Activated naive CD4-positive, alpha-beta T cell treated with anti-CD3 and anti-CD28 coated beads for 36 hours (primary cell): ENCODE measurements at places on chromosomes 16 and 17. TPM values are rescaled to one million over a fixed set of nuclear protein-coding genes. Genes with fewer than 3 reads are reported as not detected.

DNA sequence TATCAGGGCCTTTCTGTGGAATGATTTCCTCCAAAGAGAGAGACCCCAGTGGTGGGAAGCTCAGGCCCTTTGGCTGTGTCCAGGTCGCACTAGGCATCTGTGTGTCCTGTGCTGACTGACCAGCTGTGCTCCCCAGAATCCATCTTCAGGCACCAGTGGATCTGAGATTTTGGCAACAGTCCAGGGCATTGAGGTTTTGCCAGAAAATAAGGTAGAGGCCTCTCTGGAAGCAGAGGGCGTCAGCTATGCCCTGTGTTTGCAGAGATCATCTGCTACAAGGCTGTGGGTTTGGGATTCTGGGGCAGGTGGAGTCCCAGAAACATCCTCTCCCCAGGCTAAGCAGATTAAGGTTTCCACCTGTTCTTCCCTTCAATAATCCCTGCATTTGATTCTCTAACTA, 57.5 kb upstream of the TOB1 start:
- no peak overlapping the region for H3K4me3 ChIP-seq
- H3K4me1 ChIP-seq = peaks cover 28% of the 10 kb centered on the region
- no peak overlapping the region for H3K27ac ChIP-seq
- no peaks in the 10 kb centered on the region for H3K27me3 ChIP-seq
- no peaks in the 10 kb centered on the region for H3K36me3 ChIP-seq

GRCh38 chr16:76293980-76294379, 16.8 kb downstream of the CNTNAP4 start:
- no peaks in the 10 kb centered on the region for H3K4me1 ChIP-seq
- no peaks in the 10 kb centered on the region for H3K36me3 ChIP-seq
- H3K4me3 ChIP-seq = no peak overlapping the region
- DNase-seq = no peak

- no peak overlapping the region for H3K27ac ChIP-seq
- H3K36me3 ChIP-seq = no peaks in the 10 kb centered on the region
- H3K4me1 ChIP-seq = peaks cover 3% of the 10 kb centered on the region
- no peak overlapping the region for H3K4me3 ChIP-seq
Measured at GRCh38 chr17:19568016-19568350, 34.3 kb downstream of the SLC47A1 start.

GRCh38 chr16:77610496-77610895, 111.8 kb upstream of the NUDT7 start:
- H3K36me3 ChIP-seq = no peaks in the 10 kb centered on the region
- no peak for DNase-seq
- H3K4me3 ChIP-seq = no peak overlapping the region
- no peaks in the 10 kb centered on the region for H3K4me1 ChIP-seq
- peaks cover 16% of the 10 kb centered on the region for H3K27me3 ChIP-seq

- no peak for DNase-seq
- peaks cover 22% of the 10 kb centered on the region for H3K36me3 ChIP-seq
- H3K27ac ChIP-seq = no peak overlapping the region
- H3K27me3 ChIP-seq = no peaks in the 10 kb centered on the region
- H3K4me1 ChIP-seq = peaks cover 28% of the 10 kb centered on the region
Measured at GRCh38 chr17:7348478-7349242, 3.3 kb upstream of the KCTD11 start.

GRCh38 chr16:56048425-56049105, 142.7 kb upstream of the GNAO1 start:
- no peaks in the 10 kb centered on the region for H3K36me3 ChIP-seq
- H3K4me3 ChIP-seq = no peak overlapping the region
- H3K4me1 ChIP-seq = no peaks in the 10 kb centered on the region

DNA sequence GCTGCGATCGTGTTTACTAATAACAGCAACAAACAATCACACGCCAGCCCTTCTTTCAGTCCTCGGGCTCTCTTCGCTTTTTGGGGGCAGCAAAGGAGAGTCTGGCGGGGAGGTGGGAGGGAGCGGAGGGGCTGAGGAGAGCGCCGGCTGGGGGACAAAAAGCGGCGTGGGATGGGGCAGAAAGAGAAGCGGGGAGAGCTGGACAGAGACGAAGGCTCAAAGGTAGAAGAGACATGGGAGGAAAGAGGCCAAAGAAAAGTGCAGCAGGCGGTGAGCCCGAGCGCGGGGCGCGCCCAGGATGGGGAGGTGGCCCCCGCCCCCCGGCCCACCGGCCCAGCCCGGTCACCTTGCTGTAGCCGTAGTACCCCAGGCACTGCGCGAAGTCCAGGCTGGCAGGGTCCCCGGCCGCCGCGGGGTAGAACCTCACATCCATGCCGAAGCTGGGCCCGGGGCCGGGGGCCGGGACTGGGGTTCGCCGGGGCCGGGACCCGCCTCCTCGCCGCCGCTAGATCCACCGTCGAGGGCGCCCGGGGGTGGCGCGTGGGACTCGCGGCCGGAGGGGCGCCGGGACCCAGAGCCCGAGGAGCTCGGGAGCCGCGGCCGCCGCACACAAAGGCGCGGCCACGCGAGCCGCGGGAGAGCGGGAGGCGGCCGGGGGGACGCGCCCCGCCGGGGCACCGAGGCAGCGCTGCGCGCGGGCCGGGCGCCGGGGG, 496 bp downstream of the TOX3 start:
- peaks cover 52% of the 10 kb centered on the region for H3K27me3 ChIP-seq
- H3K27ac ChIP-seq = no peak overlapping the region
- H3K36me3 ChIP-seq = peaks cover 2% of the 10 kb centered on the region
- DNase-seq = no peak

DNA sequence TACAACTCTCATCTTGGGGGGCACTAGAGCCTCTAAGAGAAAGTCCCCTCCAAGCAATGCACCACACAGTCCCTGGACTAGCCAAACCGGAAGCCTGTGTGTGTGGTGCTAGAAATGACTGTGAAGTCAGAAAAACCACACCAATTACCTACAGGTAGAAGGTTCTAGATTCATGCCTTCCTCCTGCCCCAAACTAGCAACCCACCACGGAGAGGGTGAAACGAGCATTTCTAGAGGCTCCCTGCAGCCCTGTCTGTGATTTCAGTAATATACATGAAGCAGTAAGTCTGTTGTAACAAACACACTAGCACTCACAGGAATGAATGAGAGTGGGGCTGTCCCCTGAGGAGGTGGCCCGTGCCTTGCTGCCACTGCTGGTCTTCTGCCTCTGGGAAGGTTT, 13.6 kb downstream of the ZFHX3 start:
- H3K27me3 ChIP-seq = peaks cover 16% of the 10 kb centered on the region
- H3K36me3 ChIP-seq = no peaks in the 10 kb centered on the region
- H3K4me1 ChIP-seq = peaks cover 12% of the 10 kb centered on the region
- H3K27ac ChIP-seq = no peak overlapping the region

- no peaks in the 10 kb centered on the region for H3K27me3 ChIP-seq
- no peak overlapping the region for H3K27ac ChIP-seq
- no peak overlapping the region for H3K4me3 ChIP-seq
- DNase-seq = no peak
- H3K4me1 ChIP-seq = peaks cover 13% of the 10 kb centered on the region
- peaks cover 2% of the 10 kb centered on the region for H3K36me3 ChIP-seq
Measured at GRCh38 chr16:88665570-88665969, 2.7 kb upstream of the MVD start.

DNA sequence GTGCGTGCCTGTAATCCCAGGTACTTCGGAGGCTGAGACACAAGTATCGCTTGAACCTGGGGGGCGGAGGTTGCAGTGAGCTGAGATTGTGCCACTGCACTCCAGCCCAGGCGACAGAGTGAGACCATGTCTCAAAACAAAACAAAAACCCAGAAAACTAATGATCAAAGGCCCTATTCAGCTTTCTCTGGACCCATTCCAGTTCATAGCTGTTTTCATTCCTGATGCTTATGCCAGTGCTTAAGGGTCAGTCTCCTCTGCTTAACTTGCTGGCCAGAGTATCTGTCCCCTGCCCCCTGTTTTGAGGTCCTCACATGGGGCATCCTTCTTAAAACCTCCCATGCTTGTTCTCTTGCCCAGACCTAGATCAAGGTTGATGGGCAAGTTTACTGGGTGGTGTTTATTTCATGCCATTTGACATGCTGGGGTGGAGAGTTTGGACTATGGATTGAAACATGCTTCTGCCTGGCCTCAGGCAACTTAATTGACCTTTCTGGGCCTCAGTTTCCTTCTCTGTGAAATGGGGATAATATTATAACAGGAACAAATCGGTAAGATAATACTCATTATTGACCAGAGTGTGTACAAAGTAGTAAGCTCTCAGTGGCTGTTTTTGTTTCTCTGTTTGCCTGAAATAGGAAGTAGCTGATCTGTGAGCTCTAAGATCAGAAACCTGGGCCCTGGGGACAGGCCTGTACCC, 369.8 kb downstream of the CPPED1 start:
- no peak overlapping the region for H3K27ac ChIP-seq
- no peak for DNase-seq
- no peaks in the 10 kb centered on the region for H3K27me3 ChIP-seq
- H3K4me1 ChIP-seq = peaks cover 25% of the 10 kb centered on the region
- peaks cover 5% of the 10 kb centered on the region for H3K36me3 ChIP-seq

DNA sequence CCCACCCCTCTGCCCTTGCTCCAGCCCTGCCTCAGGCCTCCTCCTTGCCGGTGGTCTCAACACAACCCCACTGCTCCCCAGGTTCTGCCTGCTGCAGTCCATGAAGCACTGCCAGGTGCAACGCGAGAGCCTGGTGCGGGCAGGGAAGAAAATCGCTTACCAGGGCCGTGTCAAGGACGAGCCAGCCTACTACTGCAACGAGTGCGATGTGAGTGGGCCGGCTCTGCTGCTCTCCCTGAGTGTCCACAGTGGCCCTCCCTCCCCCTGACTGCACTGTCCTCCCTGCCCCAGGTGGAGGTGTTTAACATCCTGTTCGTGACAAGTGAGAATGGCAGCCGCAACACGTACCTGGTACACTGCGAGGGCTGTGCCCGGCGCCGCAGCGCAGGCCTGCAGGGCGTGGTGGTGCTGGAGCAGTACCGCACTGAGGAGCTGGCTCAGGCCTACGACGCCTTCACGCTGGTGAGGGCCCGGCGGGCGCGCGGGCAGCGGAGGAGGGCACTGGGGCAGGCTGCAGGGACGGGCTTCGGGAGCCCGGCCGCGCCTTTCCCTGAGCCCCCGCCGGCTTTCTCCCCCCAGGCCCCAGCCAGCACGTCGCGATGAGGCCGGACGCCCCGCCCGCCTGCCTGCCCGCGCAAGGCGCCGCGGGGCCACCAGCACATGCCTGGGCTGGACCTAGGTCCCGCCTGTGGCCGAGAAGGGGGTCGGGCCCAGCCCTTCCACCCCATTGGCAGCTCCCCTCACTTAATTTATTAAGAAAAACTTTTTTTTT, 1.8 kb upstream of the TMEM88 start:
- H3K4me3 ChIP-seq = no peak overlapping the region
- peaks cover 52% of the 10 kb centered on the region for H3K4me1 ChIP-seq
- DNase-seq = no peak
- H3K27ac ChIP-seq = no peak overlapping the region
- H3K36me3 ChIP-seq = peaks cover 32% of the 10 kb centered on the region

- peaks cover 35% of the 10 kb centered on the region for H3K36me3 ChIP-seq
- H3K27ac ChIP-seq = no peak overlapping the region
- H3K4me3 ChIP-seq = no peak overlapping the region
- peaks cover 23% of the 10 kb centered on the region for H3K4me1 ChIP-seq
Measured at GRCh38 chr16:11688520-11688886, 20.2 kb downstream of the SNN start.

GRCh38 chr17:48261297-48261880, 153.8 kb downstream of the SNX11 start:
- H3K36me3 ChIP-seq = no peaks in the 10 kb centered on the region
- H3K4me3 ChIP-seq = no peak overlapping the region
- H3K27ac ChIP-seq = no peak overlapping the region
- H3K4me1 ChIP-seq = peaks cover 18% of the 10 kb centered on the region
- no peaks in the 10 kb centered on the region for H3K27me3 ChIP-seq

DNA sequence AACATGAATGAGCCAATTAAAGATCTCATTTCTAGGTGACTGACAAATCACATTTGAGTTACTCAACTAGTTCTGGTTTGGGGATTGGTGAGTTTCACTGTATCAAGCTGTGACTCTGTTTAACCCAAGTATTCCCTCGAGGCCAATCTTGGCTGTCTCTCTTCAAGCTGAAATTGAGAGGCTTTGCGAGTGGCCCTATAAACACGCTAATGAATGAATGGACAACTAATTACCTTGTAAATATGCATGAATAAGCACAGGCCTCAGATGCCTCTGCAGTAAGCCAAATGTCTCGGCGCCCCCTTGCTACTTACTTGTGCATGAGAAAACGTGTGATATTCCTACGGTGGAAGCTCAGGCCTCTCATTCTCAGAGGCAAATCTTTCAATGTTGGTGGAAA, 450.3 kb upstream of the PSMD7 start:
- H3K36me3 ChIP-seq = no peaks in the 10 kb centered on the region
- H3K4me1 ChIP-seq = no peaks in the 10 kb centered on the region
- H3K27me3 ChIP-seq = no peaks in the 10 kb centered on the region
- no peak overlapping the region for H3K4me3 ChIP-seq
- no peak for DNase-seq

DNA sequence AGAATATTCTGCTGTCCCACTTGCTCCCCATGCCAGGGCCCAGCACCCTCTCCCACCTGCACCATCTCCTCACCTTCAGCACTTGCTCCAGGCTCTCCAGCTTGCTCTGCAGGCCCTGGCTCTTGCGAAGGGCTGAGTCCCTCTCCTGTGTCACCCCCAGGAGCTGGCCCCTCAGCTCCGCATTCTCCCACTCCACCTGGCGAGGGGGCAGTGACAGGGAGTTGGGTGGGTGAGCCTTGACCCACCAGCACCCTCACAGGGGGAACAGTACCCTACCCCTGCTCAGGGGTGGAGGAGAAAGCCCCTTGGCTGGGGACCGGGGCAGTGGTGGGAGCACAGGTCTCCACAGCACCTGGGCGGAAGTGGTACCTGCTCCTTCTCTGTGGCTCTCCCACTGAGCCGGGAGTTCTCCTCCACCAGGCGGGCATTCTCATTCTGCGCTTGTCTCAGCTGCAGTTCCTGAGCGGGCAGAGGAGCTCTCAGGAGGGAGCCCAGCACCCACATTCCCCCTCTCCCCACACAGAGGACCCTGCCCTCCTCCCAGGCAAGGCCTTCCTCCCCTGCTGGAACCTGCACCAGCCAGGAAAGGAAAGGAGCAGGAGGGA, 5.9 kb downstream of the TSPOAP1 start:
- no peak overlapping the region for H3K27ac ChIP-seq
- peaks cover 22% of the 10 kb centered on the region for H3K4me1 ChIP-seq
- H3K27me3 ChIP-seq = no peaks in the 10 kb centered on the region
- peaks cover 4% of the 10 kb centered on the region for H3K36me3 ChIP-seq
- no peak for DNase-seq

GRCh38 chr17:49738456-49739163, 25.3 kb downstream of the FAM117A start:
- DNase-seq = no peak
- H3K36me3 ChIP-seq = peaks cover 8% of the 10 kb centered on the region
- H3K27ac ChIP-seq = peak overlapping the region; percentile 99
- H3K4me1 ChIP-seq = peaks cover 71% of the 10 kb centered on the region

NOD2 gene
- total RNA-seq = 1.7 TPM

DNAI2 gene
- 0.12 TPM for total RNA-seq

CEMP1 gene
- total RNA-seq = 0.17 TPM

ABCC6 gene
- not detected for total RNA-seq

SMIM36 gene
- not detected for total RNA-seq

NUBP1 gene
- 22.3 TPM for total RNA-seq

CDH5 gene
- total RNA-seq = not detected
